ENCODE measurements at places on chromosomes 6 and 20.

GRCh38 chr20:48750941-48751635 lies 76.7 kb downstream of the PREX1 start:
- no peak for DNase-seq

DNA sequence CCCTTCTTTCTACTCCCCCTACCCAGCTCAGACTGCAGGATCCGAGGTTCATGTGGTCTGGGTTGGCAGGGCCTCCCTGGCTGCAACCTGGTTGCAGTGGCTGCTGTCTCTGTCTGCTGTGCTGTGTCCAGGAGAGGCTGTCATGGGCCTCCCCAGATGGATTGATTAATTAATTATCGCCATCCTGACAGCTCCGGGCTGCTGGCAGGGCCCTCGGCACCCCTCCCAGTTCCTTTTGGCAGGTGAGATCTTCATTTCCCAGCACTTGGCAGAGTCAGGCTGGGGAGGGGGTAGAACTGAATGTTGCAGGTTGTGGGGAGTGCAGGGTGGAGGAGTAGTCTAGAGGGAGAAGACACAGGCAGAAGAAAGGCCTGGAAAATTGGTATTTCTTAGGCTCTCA lies 56.7 kb upstream of the ZFAND3 start:
- no peak for DNase-seq

GRCh38 chr6:137305691-137306090 lies 86.5 kb upstream of the IFNGR1 start:
- DNase-seq, result no peak

DNA sequence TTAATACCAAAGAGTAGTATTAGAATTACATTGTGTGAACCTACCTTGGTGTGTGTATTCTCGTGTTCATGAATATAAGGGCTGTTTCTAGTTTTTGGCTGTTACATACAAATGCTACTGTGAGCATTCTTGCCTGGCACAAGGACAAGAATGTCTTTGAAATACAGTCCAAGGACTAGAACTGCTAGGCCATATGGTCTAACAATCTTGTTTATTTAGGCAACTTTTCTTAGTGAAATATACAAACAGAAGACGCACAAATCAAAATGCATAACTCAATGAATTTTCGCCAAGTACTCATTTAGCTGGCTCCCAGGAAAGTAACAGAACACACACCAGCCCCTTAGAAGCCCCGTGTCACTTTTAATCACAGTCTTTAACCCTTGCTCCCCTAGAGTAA lies 28.5 kb downstream of the KDM1B start:
- DNase-seq, result peak; percentile 5

DNA sequence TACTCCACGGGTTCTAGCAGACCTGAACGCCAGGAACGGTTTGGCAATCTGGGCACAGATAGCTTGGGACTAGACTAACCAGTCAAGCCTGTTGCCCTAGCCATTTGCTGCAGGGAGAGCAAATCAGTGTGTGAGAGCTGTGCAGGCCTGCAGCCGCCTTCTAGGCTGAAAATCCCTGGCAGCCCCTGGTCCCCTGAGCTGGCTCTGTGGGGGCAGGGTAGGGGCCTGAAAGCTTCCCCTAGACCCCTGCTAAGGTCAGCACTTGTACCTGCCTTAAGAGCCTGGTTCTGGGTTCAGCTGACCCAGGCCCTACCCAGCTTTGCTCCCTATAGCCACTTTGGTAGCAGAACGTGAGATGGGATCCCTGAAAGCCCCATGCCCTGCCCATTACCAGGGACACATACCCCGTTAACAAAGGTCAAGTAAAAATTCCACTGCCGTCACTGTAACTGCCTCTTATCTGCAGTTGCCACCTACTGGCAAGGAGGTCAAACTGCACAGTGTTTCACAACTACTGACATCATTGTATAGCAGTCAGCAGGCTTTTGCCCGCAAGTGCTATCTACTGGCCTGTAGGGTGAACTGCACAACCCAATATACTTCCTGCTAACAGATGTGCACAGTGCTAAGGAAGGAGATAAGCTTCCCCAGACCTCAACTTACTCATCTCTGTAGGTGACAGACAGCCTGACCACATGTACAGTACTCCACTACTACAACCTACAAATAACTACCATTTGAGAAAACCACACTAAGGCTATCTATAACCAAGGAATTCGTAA lies 95.1 kb upstream of the OLIG3 start:
- DNase-seq, result peak; percentile 18

- DNase-seq, result no peak
Measured at GRCh38 chr6:42113936-42114636, 28.3 kb downstream of the C6orf132 start.

DNA sequence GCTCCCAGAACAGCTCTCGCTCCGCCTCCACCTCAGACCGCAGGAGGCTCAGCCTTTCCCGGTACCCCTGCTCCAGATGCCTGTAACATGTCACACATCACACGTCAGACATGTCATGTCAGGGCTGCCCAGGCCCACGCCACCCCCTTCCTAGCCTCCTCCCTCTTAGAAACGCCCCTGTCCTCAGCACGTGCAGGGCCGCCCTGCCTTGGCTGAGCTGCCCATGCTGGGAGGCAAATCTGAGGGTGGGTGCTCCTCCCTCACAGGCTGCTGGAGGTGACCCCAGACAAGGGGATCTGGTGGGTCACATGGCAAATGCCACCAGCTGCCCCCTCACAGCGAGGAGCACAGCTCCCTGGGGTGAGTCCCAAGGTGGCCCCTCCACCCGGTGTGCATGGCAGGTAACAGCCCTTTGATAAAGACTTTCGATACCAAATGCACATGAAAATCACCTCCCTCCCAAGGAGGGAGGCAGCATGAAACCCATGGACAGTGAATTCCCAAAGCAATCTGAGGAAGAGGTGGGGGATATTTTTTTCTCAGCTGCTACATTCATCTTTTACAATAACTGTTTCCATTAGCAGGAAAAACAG lies 84.1 kb downstream of the GINS1 start:
- no peak for DNase-seq

DNA sequence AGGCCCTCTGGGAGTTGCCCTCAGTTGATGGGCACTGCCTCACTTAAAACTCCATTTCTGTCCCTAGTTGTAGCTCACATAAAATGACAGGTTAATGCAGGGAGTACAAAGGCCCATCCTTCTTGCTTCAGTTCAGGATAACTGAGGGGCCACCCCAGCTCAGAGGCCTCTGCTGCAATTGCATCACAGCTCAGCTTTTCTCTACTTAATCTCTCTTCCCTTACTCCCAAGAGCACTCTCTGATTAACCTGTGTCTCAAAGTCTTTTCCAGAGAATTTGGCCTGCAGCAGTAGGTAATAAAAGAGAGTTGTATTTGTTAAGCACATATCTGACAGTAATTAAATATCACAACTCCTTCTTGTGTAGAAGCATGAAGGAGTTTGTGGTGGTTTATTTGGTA lies 40.9 kb upstream of the FLRT3 start:
- no peak for DNase-seq

GRCh38 chr6:135506270-135506997 lies 8.9 kb upstream of the AHI1 start:
- DNase-seq, result peak; percentile 55

- no peak for DNase-seq
Measured at GRCh38 chr20:35489717-35490116, 34.3 kb downstream of the CEP250 start.

- no peak for DNase-seq
Measured at GRCh38 chr20:23629017-23629541, 8.7 kb downstream of the CST3 start.

DNA sequence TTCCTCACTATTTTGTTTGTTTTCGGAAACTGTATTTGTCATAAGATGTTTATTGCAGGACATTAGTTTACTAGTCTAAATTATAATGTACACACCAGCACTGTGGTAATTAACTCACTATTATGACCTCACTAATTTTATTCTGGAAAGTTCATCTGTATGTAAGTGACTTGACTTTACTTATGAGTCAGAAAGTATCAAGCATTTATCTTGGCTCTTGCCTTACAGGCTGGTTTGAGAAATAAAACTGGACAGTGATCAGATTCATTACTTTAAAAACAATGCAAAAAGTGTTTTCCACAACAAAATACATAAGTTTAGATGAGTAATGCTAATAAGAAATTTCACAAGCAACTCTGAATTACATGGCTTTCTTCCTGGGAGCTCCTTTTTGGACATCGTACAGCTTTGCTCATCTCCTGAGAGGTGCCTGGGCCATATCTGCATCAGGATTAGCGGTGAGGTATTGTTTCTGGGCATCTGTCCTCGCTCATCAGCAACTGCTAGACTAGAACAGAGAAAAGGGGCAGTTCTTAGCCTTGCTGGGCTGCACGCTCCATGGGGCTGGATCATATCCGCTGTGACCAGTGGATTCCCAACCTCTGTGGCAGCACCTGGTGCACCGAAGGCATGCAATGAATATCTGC lies 179.8 kb downstream of the SOD2 start:
- no peak for DNase-seq

DNA sequence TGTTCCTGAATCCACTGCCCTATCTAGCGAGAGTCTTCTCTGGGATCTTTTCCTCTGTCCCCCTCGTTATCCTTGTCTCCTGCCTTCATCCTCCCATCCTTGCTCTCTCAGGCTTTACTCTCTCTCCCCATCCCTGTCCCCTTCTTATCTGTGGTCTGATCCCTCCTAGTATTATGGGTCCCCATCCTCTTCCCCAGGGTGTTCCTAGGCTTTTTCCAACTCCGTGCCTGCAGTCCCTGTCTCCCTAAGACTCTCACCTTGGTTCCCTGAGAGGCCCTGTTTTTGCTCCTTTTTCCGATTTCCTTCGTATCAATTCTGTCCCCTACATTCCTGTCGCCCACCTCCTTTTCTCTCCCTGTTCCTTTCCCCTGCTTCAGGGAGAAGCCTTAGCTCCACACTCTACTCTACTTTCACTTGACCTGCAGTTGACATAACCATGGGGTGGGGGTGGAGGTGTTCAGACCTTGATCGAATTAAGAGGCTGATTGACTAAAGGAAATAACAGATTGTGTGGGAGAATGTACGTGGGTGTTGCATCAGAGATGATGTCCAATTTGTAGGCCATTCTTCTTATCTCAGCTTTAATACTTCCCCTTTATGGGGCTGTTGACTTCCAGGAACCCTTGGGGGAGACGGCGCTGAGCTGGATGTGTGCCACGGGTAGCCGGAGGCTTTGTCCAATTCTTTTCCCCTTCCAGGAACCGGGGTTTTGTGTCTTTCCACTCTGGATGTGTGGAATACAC lies 905 bp downstream of the PPARD start:
- DNase-seq, result no peak

- no peak for DNase-seq
Measured at GRCh38 chr6:165841153-165841558, 178.1 kb upstream of the PDE10A start.

- no peak for DNase-seq
Measured at GRCh38 chr6:158607411-158608170, 37.0 kb downstream of the DYNLT1 start.

DNA sequence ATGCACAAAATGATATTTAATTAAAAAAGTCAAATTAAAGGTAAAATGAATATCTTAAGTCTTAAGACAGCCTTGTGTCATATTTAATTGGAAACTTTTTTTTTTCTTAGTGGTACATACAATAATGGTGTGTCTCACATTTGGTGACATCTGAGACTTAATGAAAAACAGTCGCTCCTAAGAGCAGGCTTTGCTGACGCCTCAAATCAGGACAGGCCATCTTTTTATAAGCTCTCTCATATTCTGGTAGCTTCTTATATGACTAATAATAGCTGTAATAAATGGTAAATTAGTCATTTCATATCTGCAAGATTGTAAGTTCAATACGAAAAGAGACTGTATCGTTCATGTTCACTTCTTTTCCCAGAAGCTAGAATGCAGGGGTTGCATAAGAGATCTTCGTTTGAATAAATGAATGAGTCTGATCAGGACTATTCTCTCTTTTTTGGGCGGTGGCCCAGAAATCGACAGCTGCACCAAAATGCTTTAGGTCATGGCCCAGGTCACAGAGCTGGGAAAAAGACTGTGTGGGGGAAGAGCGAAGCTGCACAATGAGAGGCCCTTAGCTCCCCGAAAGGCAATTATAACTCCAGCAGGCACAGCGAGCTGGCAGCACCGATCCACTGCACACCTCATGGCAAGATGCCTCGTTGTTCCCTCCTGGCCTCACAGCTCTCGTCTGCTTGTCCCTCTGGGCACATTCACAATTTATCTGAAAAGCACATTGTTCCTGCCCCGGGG lies 69.4 kb downstream of the NRN1 start:
- no peak for DNase-seq

DNA sequence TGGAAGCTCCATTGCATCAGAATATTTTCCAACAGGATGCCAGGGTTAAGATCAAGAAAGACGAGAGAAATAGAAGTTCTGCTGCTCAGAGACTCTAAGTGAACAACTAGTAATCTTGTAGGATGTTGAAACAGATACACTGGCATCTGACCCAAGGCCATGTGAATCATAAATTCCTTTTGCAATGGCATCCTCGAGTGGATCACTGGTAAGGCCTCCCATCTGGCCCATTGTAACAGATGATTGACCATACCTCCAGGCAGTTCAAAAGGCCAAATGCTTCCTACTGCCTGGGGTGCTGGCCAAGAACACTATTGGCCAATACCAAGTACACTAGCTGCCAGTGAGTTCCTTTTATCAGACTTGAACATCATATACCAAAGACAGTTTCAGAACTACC lies 9.9 kb upstream of the SLC17A3 start:
- DNase-seq, result peak; percentile 94

DNA sequence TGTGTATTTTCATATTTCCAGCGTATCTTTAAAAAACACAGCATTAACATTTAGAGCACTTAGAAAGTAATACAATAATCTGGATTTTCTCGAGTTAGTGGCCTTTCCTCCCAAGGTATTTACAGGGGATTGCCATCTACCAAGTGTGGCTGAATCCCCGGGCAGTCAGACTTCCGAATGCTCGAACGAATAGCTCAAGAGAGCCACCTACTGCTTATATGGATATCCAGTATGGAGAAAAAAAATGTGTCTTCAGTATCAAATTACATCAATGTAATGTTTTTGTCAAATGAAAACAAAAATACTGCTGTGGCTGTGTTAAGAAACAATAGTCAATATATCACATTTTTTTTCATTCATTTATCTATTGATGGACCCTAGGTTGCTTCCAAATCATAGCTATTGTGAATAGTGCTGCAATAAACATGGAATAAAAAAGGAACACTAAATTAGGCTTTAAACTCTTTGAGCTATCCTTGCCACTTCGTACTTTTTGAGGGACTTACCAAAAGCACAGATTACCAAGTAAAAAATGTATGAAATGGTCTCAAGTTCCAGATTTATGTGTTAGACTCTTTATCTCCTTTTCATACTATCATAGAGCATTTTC lies 654.5 kb upstream of the PTCHD4 start:
- DNase-seq, result peak; percentile 76

- no peak for DNase-seq
Measured at GRCh38 chr6:54217018-54217417, 91.2 kb upstream of the TINAG start.

Measured in fibroblast of the conjunctiva (primary cell).